ENCODE measurements at places on chromosomes 4 and X.

DNA sequence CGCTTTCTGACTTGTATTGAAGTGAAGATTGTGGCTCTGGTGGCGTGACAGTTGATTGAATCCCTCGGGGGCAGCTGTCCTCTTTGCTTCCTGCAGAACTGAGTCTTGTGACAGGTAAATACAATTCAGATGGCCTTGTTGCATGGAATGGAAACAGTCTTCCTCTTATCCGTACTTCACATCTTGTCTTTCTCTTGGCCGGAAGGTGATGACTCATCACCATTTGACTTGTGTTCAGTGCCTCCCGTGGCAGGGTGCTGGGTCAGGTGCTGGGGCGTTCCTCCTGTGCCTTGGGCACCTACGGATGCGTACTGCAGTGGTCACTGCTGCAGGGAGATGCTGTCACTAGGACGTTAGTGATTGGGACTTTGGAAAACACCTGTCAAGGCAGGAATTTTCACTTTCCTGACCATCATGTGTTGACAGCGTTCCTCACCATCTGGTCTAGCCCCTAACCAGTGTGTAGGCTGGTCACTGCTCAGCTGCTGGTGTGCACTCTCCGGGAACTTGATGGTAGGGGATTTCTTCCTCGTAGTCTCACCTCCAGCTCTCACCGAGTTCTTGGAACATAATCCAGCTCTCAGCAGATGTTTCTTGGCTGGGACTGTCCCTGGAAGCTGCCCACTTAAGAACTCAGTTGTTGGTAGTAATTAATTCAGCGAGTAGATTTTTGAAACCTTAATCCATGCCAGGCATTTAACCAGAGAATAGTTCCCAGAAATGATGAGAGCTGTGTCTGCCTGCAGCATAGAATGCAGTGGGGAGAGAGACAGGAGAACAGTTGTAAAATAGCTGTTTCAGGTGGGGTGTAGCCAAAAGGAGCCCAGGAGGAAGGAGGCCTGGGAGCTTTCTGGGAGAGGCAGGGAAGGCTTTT lies 7.2 kb downstream of the TBC1D14 start:
- no peak for DNase-seq

GRCh38 chr4:156584100-156584499 lies 387.5 kb downstream of the PDGFC start:
- peak; percentile 38 for DNase-seq

GRCh38 chr4:3689006-3689405 lies 77.2 kb upstream of the ADRA2C start:
- no peak for DNase-seq

DNA sequence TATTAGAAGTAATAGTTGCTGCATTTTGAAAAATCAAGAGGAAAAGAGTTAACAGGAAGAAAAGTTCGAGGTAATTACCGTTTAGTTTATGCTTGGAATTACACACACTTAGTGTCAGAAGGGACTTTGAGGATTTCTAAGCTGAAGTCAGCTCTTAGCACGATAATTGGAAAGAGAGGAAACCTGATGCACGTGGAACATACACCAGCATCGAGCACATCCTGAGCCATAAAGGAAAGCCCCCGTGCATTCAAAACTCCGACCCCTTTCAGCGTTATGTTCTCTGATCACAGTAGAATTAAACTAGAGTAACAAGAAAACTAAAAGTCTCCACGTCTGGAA lies 400 bp upstream of the PAQR3 start:
- no peak for DNase-seq

GRCh38 chr4:143512978-143513313 lies 556 bp upstream of the SMARCA5 start:
- DNase-seq, result no peak

DNA sequence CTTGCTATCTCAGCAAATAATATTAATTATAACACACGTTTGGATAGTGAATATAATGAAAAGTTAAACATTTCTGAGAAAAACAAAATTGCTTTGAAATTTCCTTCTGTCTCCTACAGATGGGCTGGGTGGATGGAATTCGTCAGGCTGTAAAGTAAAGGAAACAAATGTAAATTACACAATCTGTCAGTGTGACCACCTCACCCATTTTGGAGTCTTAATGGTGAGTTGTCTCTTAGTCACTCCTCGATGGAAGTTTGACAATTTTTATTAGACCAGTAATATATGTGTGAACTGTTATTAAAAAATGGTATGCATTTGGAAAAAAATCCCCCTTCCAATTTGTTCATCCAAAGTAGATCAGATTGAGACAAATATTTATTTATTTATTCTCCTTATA lies 92.5 kb upstream of the BRS3 start:
- no peak for DNase-seq
